ENCODE measurements at places on chromosomes 12 and 14.

- DNase-seq = no peak
Measured at GRCh38 chr14:89681086-89682018, 264.3 kb upstream of the FOXN3 start.

DNA sequence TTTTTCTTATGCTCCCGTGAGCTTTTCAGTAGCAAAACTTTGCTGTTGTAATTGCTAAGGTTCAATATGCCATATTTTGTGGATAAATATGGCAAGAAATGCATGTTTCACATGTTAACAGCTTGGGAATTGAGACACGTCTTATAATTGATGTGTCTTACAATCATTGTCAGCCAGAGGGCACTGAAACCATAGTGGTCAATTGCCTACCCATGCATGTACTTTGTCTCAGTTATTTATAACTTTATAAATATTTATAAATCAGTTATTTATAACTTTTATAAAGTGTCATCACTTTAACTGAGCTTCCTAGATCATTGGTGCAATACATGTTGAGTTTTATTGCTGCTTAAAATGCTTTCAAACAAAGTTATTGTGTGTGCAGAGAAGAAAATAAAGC lies 82.0 kb downstream of the CATSPERB start:
- DNase-seq = peak; percentile 8

DNA sequence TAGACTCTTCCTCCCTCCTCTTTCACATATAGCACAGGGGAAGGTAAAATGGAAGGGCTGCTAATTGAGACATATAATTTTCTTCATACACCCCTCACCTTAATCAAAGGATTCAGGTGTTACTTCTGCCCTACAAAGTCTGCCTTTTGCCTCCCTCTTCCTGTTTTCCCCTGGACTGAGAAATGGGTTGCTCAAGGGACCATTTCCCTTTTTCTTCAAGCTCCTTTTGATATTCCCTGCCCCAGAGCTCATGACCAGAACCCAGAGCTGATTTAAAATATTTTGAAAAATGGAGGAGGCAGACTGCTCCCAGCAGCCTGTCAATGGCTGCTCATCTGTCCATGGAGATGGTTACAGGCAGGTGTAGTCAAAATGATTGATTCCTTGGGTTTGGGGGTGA lies 6.3 kb upstream of the PIP4K2C start:
- DNase-seq = no peak

- DNase-seq = peak; percentile 96
Measured at GRCh38 chr12:20212658-20213555, 155.4 kb upstream of the PDE3A start.

DNA sequence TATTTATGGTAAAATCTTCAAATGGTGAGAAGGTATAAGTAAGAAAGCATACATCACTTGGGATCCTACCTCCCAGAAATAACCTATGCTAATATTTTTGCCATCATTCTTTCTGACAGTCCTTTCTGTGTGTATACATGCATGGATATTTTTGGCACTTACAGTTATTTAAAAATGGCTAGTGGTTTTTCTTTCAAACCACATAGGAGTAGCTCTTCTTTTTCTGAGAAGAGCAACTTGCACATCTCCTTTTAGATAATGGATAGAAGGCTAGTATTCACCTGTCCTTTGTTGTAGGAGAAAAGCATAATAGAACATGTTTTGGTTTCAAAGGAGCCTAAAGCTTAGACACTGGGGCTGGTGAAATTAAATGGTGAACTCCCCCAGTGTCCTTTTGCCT lies 87.3 kb downstream of the EMP1 start:
- DNase-seq = no peak

DNA sequence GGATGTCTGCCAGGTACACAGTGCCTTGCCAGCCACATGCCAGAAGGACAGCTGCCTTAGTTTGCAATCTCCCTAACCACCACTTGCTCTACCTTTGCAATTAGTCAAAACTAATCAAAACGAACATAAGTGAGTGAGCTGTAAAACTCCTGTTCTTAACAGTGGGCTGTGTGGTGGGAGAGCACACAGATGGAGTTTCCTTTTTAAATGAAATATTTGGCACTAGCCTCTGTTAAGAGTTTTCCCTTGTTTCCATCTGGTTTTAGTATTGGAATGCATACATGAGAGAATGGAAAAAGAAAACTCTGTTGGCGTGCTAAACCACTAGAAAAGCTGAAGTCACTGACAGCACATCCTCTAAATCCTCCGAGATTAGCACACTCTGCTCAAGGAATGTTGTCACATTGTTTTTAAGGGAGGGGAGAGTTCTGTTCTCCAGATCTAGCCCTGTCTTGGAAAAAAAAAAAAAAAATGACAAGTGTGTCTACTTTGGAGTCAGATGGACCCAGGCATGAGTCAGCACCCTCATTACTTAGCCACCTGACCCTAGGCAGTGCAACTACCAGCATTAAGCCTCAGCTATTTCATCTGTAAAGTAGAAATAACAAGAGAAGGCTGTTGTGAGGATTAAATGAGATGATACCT lies 83.9 kb downstream of the STXBP6 start:
- peak; percentile 3 for DNase-seq

All from GM04504 (cell line).